Uterus (tissue), 4 donors: ENCODE measurements at places on chromosomes 11 and 22.

- H3K27me3 ChIP-seq, result no peaks in the 10 kb centered on the region
- peak overlapping the region; percentile 62 for H3K4me3 ChIP-seq
- peaks cover 5% of the 10 kb centered on the region for H3K4me1 ChIP-seq
Measured at GRCh38 chr11:46278387-46279125, 1.1 kb downstream of the CREB3L1 start.

- H3K36me3 ChIP-seq, result no peaks in the 10 kb centered on the region
- no peak overlapping the region for H3K27ac ChIP-seq
- DNase-seq, result no peak
- no peaks in the 10 kb centered on the region for H3K4me1 ChIP-seq
- no peaks in the 10 kb centered on the region for H3K27me3 ChIP-seq
Measured at GRCh38 chr22:48138855-48139254, 1376.4 kb downstream of the TBC1D22A start.

DNA sequence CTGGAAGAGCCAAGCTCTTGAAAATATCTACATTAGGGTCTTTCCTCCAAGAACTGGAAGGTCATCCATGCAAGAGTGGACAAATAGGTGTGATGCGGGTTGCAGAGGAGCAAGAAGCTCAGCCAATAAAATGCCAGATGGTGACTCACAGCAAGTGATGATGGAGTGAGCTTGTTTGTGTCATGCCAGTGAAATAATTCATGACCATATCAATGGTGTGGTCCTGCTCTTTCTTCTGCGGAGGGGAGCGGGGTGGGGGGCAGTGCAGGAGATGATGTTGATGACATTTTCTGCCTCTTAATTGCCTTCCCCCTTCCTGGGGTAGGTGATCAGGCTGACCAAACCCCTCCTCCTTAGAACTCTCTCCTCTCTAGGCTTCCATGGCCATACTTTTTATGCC, 118.5 kb upstream of the TIMP3 start:
- no peak overlapping the region for H3K27ac ChIP-seq
- no peak for DNase-seq
- no peak overlapping the region for H3K4me3 ChIP-seq
- no peaks in the 10 kb centered on the region for H3K4me1 ChIP-seq

GRCh38 chr11:46981436-46981835, 44.9 kb downstream of the CSTPP1 start:
- H3K27ac ChIP-seq, result no peak overlapping the region
- no peaks in the 10 kb centered on the region for H3K27me3 ChIP-seq
- H3K4me3 ChIP-seq, result no peak overlapping the region
- no peak for DNase-seq
- H3K4me1 ChIP-seq, result no peaks in the 10 kb centered on the region

DNA sequence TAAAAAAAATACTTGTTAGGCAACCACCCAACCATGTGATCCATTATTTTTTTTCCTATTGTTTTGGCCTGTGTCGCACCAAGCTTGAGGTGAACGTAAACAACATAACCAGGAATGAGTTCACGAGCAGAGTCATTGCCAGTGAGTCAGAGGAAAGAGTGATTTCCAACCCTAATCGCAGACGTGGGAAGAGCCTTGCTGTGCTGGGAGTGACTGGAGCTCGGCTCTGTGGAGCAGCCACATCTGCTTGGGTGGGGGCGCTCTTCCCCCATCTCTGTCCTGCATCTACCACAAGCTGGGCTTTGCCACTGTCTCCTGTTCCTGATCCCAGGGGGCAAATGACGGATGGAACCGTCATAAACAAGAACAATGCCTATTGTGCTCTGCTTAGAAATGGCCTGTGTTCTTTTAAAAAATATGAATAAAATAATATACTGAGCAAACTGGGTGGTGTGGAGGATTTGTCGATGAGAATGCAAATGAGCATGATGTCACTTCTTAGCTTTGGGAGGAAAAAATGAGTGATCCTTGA, 210.0 kb downstream of the KIRREL3 start:
- no peaks in the 10 kb centered on the region for H3K4me1 ChIP-seq
- no peaks in the 10 kb centered on the region for H3K27me3 ChIP-seq
- no peaks in the 10 kb centered on the region for H3K36me3 ChIP-seq
- H3K4me3 ChIP-seq, result no peak overlapping the region
- H3K27ac ChIP-seq, result no peak overlapping the region

GRCh38 chr11:61352038-61352437, 9.6 kb downstream of the CYB561A3 start:
- no peak overlapping the region for H3K27ac ChIP-seq
- H3K4me3 ChIP-seq, result no peak overlapping the region
- no peaks in the 10 kb centered on the region for H3K4me1 ChIP-seq
- DNase-seq, result no peak
- H3K36me3 ChIP-seq, result no peaks in the 10 kb centered on the region
- H3K27me3 ChIP-seq, result no peaks in the 10 kb centered on the region

- no peak overlapping the region for H3K27ac ChIP-seq
- H3K4me3 ChIP-seq, result no peak overlapping the region
- no peak for DNase-seq
Measured at GRCh38 chr11:32044158-32044863, 46.6 kb upstream of the RCN1 start.

- H3K4me3 ChIP-seq, result no peak overlapping the region
- peak overlapping the region; percentile 74 for H3K27ac ChIP-seq
- no peaks in the 10 kb centered on the region for H3K27me3 ChIP-seq
- no peaks in the 10 kb centered on the region for H3K36me3 ChIP-seq
- H3K4me1 ChIP-seq, result no peaks in the 10 kb centered on the region
Measured at GRCh38 chr22:42743501-42743991, 22.9 kb upstream of the A4GALT start.

DNA sequence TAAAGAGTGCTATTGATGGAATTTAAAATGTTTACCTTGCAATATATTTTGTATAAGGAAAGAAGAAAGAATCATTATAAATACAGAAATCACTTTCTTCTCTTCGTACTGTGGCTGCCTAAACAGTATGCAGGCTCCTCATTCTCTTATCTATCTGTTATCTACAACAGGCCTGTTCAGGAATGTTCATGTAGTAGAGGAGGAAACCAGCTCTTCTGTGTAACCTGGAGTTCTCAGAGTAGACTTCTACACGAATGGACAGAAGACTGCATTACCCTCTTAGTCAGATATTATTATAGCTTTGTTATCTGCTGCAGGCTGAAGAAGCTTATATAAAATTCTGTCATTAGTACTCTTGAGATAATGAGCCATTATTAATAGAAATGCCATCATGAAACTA, 1225.9 kb upstream of the CNTN5 start:
- no peak for DNase-seq
- no peaks in the 10 kb centered on the region for H3K27me3 ChIP-seq
- no peak overlapping the region for H3K4me3 ChIP-seq
- no peak overlapping the region for H3K27ac ChIP-seq
- no peaks in the 10 kb centered on the region for H3K4me1 ChIP-seq

DNA sequence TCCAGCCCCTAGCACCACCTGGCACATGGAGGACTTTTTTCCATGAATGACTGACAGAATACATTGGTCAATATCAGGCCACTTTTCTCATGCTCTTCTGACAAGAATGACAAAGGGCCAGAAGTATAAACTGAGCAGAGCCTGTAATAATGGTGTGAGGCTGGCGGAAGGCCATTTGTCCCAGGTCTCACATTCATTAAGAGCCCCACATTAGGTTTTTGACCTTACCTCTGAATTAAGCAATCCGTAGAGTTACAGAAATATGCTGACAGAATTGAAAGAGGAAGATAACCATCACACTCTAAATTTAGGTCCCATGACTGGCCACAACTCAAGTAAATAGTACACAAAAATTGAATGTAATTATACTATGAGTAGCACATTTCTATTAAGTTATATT, 55.2 kb downstream of the SYT9 start:
- H3K27ac ChIP-seq, result no peak overlapping the region
- no peaks in the 10 kb centered on the region for H3K27me3 ChIP-seq
- DNase-seq, result no peak
- H3K36me3 ChIP-seq, result no peaks in the 10 kb centered on the region
- no peak overlapping the region for H3K4me3 ChIP-seq
- no peaks in the 10 kb centered on the region for H3K4me1 ChIP-seq

DNA sequence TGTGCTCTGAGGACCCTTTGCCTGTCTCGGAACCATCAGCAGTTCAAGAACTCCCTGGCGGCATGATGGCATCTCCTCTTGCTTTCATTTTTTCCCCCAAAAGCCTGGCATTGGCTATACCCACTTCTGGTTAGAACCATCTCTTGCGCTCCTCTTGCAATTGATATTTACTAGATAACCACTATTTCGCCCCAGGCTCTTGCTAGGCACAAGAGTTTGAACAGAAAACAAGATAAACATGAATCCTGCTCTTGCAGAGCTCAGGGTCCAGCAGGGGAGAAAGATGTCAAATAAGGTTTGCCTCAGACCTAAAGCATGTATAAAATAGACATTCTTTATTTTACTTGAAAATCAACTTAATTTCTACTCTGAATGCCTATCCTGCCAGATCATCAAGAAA, 33.1 kb downstream of the SLCO2B1 start:
- no peak for DNase-seq
- H3K36me3 ChIP-seq, result no peaks in the 10 kb centered on the region
- H3K4me3 ChIP-seq, result no peak overlapping the region
- H3K27me3 ChIP-seq, result no peaks in the 10 kb centered on the region
- no peaks in the 10 kb centered on the region for H3K4me1 ChIP-seq

GRCh38 chr11:67303132-67303834, at the start of gene SSH3:
Gene SSH3, plus strand, starts transcription at chr11:67303530. Its CDS starts 96 bp downstream, at chr11:67303626.
- H3K4me1 ChIP-seq, result no peaks in the 10 kb centered on the region
- peak within 1 kb of the TSS; percentile 75 for H3K4me3 ChIP-seq
- H3K36me3 ChIP-seq, result no peaks in the 10 kb centered on the region
- DNase-seq, result peak; percentile 64
- peak within 1 kb of the TSS; percentile 84 for H3K27ac ChIP-seq

GRCh38 chr22:22463855-22464540, 44.5 kb downstream of the ZNF280B start:
- no peaks in the 10 kb centered on the region for H3K27me3 ChIP-seq
- DNase-seq, result no peak
- no peak overlapping the region for H3K4me3 ChIP-seq
- no peaks in the 10 kb centered on the region for H3K4me1 ChIP-seq
- H3K27ac ChIP-seq, result no peak overlapping the region

GRCh38 chr11:2933375-2934020, 4.3 kb upstream of the PHLDA2 start:
- no peak for DNase-seq
- H3K27ac ChIP-seq, result no peak overlapping the region
- no peak overlapping the region for H3K4me3 ChIP-seq
- H3K4me1 ChIP-seq, result no peaks in the 10 kb centered on the region
- no peaks in the 10 kb centered on the region for H3K27me3 ChIP-seq

DNA sequence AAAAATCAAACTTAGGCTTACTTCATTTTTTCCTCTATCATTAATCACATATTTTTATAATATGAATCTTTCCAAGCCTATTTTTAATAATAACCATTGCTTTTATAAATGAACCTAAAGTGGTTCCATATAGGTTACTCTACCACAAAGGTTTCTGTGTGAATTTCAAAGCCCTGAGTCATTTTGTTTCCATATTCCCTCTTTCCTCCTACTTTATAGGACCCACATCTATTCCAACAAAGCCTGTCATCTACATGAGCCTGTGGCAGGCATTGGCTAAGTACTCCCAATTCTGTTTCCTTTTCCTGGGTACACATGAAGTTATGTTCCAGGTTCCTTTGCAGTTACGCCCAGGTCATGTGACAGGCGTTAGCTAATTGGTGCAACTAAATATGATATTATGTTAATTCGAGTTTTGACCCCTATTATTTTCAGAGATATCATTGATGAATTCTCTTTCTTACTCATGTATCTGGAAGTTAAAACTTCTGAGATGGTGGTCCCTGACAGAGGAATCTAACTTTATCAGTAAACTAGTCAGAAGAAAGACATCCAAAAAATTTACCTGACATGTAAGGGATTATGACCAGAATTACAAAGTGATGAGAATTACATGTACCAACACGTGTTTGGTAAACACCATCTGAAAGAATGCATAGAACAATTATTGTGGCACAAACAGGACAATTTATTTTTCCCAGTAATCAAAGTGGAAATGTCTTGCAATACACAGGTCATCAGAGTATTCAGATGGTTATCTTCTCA, 1264.0 kb upstream of the CNTN5 start:
- H3K27me3 ChIP-seq, result no peaks in the 10 kb centered on the region
- H3K27ac ChIP-seq, result no peak overlapping the region
- DNase-seq, result no peak
- H3K4me3 ChIP-seq, result no peak overlapping the region
- H3K4me1 ChIP-seq, result no peaks in the 10 kb centered on the region
- no peaks in the 10 kb centered on the region for H3K36me3 ChIP-seq

DNA sequence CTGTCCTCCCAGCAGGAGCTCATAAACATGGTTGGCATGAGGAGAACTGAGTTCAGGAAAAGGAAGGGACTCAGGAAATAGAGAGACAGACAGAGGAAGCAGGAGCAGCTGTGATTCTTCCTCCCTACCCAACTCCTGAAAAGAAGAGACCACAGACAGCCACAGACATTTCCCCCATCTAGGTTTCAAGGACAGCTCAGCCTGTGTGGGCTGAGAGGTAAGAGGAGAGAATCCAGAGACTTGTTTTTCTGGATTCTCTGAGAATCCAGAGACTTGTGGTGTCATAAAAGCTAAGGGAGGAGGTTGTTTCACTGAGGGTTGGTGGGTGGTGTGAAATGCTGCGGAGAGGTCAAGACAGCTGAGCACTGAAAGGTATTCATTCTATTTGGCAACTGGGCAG, 19.0 kb upstream of the STK33 start:
- no peak overlapping the region for H3K27ac ChIP-seq
- H3K27me3 ChIP-seq, result no peaks in the 10 kb centered on the region
- no peak for DNase-seq
- no peaks in the 10 kb centered on the region for H3K36me3 ChIP-seq
- no peak overlapping the region for H3K4me3 ChIP-seq
- no peaks in the 10 kb centered on the region for H3K4me1 ChIP-seq

DNA sequence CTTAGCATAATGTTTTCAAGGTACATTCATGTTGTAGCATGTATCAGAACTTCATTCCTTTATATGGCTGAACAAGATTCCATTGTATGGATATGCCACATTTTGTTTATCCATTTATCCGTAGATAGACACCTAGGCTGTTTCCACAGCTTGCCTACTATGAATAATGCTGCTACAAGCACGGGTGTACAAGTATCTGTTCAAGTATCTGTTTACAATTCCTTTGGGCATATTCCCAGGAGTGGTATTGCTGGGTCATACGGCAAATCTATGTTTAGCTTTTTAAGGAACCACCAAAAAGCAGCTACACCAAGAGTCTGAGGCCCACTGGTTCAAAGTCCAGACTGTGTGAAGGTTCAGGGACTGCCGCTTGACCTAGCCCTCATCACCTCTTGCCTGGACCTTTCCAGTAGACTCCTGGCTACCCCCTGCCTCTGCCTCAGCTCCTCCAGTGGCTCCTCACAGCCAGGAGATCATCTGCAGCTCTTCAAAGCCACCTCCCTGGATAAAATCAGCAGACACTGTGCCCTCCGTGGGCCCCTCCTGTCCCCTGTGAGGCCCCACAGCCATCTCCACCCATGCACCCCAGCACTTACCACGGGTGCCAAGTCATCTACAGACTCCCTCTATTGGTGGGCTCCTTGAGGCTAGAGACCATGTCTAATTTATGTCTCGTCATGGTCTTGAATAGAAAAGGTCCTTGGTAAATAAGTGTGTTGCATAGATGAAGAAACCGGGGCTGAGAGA, 160.3 kb downstream of the MN1 start:
- H3K27me3 ChIP-seq, result no peaks in the 10 kb centered on the region
- H3K36me3 ChIP-seq, result no peaks in the 10 kb centered on the region
- DNase-seq, result no peak
- H3K4me1 ChIP-seq, result no peaks in the 10 kb centered on the region
- H3K4me3 ChIP-seq, result no peak overlapping the region

- H3K27me3 ChIP-seq, result no peaks in the 10 kb centered on the region
- no peak for DNase-seq
- H3K4me1 ChIP-seq, result no peaks in the 10 kb centered on the region
- no peak overlapping the region for H3K4me3 ChIP-seq
Measured at GRCh38 chr11:128207861-128208321, 379.5 kb downstream of the ETS1 start.

- H3K4me3 ChIP-seq, result peak within 1 kb of the TSS; percentile 66
- no peaks in the 10 kb centered on the region for H3K36me3 ChIP-seq
- no peaks in the 10 kb centered on the region for H3K27me3 ChIP-seq
- peak; percentile 62 for DNase-seq
Measured at GRCh38 chr22:43186272-43187170, at the start of gene TTLL12. Gene TTLL12, minus strand, starts transcription at chr22:43187134. Its CDS starts 65 bp downstream, at chr22:43187069.
